Endodermal cell (in vitro differentiated cells): ENCODE measurements at places on chromosomes 7 and 10.

DNA sequence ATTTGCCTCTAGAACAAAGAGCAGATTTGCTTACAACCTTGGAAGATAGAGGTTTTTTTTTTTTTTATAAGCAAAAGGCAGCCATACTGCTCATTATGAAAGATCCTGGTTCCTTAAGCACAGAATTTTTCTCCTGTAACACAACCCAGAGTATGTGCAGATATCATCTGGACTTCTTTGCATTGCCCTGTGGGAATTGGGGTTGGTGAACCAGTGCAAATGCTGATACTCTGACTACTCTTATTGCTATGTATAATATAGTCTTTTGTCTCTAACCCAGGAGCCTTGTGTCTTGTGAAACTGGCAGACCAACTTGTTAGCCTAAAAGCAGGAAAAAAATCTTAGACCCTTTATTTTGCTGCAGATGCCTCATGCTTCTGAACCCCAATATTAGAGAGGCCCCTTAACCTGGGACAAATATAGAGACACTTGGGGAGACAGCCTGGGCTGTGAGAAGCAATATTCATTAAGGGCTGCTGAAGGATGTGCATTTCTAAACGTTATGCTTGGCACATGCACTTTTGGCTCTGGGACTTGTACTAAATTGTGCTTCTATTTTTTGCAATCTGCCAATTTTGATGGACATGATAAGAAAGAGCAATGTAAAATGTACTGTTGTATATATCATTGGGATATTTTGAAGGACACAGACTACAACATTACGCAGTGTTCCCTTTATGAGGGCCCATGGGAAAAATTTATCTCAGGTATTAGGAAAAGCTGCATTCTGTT, 78.9 kb downstream of the ANLN start:
- H3K4me1 ChIP-seq = no peaks in the 10 kb centered on the region
- no peak overlapping the region for H3K27ac ChIP-seq
- H3K4me3 ChIP-seq = no peak overlapping the region

GRCh38 chr7:72334698-72335097, 77.4 kb downstream of the CALN1 start:
- no peak overlapping the region for H3K27ac ChIP-seq
- peaks cover 4% of the 10 kb centered on the region for H3K4me1 ChIP-seq
- DNase-seq = no peak
- H3K4me3 ChIP-seq = no peak overlapping the region
- no peaks in the 10 kb centered on the region for H3K36me3 ChIP-seq

- peak; percentile 45 for DNase-seq
- no peak overlapping the region for H3K4me3 ChIP-seq
- no peaks in the 10 kb centered on the region for H3K36me3 ChIP-seq
- no peak overlapping the region for H3K27ac ChIP-seq
- H3K27me3 ChIP-seq = no peaks in the 10 kb centered on the region
Measured at GRCh38 chr10:72637398-72637857, 11.5 kb upstream of the MICU1 start.

DNA sequence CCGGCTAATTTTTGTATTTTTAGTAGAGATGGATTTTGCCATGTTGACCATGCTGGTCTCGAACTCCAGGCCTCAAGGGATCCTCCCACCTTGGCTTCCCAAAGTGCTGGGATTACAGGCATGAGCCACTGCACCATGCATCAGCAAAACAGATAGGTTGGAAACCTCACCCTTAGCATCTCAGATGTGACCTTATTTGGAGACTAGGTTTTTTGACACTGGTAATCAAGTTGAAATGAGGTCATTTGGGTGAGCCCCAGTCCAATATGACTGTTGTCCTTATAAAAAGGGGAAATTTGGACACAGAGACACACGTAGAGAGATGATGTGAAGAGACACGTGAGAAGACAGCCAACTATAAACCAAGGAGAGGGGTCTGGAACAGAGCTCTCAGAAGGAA, 42.5 kb upstream of the TPST1 start:
- no peak overlapping the region for H3K27ac ChIP-seq
- peaks cover 10% of the 10 kb centered on the region for H3K36me3 ChIP-seq
- H3K4me3 ChIP-seq = no peak overlapping the region
- no peak for DNase-seq
- H3K27me3 ChIP-seq = no peaks in the 10 kb centered on the region

- no peak overlapping the region for H3K4me3 ChIP-seq
- no peak overlapping the region for H3K27ac ChIP-seq
- no peak for DNase-seq
- H3K36me3 ChIP-seq = no peaks in the 10 kb centered on the region
Measured at GRCh38 chr10:131496351-131497052, 185.0 kb upstream of the TCERG1L start.

- no peaks in the 10 kb centered on the region for H3K36me3 ChIP-seq
- no peak overlapping the region for H3K27ac ChIP-seq
- no peaks in the 10 kb centered on the region for H3K27me3 ChIP-seq
- no peaks in the 10 kb centered on the region for H3K4me1 ChIP-seq
- DNase-seq = no peak
Measured at GRCh38 chr7:47361746-47362215, 220.1 kb downstream of the TNS3 start.

- peak; percentile 87 for DNase-seq
- no peaks in the 10 kb centered on the region for H3K36me3 ChIP-seq
- H3K27ac ChIP-seq = no peak overlapping the region
- no peaks in the 10 kb centered on the region for H3K4me1 ChIP-seq
Measured at GRCh38 chr10:127485153-127485857, 63.8 kb upstream of the NPS start.

DNA sequence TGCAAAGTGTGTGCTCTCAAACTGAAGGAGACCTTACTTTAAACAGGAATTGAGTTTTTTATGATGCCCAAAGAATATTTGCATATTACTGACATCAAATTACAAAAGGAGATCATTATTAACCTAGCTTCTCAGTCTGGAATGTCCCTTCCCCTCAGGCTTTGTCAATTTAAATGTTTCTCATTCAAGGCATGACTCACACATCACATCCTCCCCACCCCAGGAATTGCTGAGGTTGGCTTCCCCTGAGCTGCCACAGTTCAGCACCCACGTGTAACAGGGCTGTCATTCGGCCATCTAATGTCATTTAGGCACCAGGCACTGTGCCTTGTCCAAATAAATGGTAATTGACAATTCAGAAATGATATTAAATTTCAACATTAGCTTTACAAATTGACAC, 305.9 kb upstream of the MGMT start:
- H3K36me3 ChIP-seq = no peaks in the 10 kb centered on the region
- H3K4me1 ChIP-seq = no peaks in the 10 kb centered on the region
- no peak overlapping the region for H3K4me3 ChIP-seq
- H3K27me3 ChIP-seq = no peaks in the 10 kb centered on the region

DNA sequence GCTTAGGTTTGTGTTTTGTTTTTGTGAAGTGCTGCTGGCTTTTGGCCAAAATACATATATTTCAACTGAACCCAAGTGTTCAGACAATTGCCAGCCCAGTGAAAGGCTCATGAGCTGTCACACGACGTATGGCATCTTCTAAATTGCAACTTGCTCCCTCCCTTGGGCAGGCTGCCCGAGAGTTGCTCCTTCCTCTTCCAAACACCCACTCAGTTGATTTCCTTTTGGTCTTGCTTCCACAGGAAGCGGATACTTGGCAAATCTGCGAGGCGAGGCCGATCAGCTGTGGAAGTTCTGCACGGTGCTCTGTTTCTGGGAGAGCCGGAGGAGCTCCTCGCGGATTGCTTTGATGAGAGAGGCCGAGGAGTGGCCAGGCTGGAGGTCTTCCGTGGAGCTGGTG, 39.6 kb upstream of the ATP6V0A4 start:
- H3K27ac ChIP-seq = no peak overlapping the region
- no peaks in the 10 kb centered on the region for H3K27me3 ChIP-seq
- H3K4me1 ChIP-seq = no peaks in the 10 kb centered on the region
- no peak for DNase-seq
- H3K36me3 ChIP-seq = peaks cover 36% of the 10 kb centered on the region
- H3K4me3 ChIP-seq = no peak overlapping the region

DNA sequence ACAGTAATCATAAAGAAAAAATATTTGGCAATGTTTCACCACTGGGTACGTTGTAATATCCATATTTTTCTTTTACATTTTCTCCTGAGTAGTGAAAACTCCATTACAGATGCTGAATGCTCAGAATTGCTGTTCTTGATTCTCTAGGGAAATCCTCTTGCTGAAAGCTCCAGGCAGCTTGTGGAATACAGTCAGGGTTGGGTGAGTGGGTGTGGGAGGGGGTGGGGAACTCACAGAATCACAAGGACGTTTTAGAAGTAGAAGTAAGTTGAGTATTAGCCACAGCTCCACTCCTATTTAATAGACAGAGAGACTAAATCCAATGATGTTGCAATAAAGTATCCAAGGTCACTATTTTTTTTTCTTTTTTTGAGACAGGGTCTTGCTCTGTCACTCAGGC, 1270.9 kb downstream of the TYW1 start:
- DNase-seq = no peak
- no peaks in the 10 kb centered on the region for H3K4me1 ChIP-seq
- no peaks in the 10 kb centered on the region for H3K27me3 ChIP-seq
- no peaks in the 10 kb centered on the region for H3K36me3 ChIP-seq
- H3K4me3 ChIP-seq = no peak overlapping the region
- H3K27ac ChIP-seq = no peak overlapping the region
